ENCODE measurements at places on chromosomes 6 and 20. TPM values are rescaled to one million over a fixed set of nuclear protein-coding genes. Genes with fewer than 3 reads are reported as not detected.

The PPP1R14C gene
- not detected for total RNA-seq

The KCNK15 gene
- not detected for total RNA-seq

The ARFGEF2 gene
- 35.6 TPM for total RNA-seq

The KCNQ5 gene
- not detected for total RNA-seq

The ARMC2 gene
- total RNA-seq, result 3.8 TPM

The SLC39A7 gene
- total RNA-seq, result 71.8 TPM

The TMEM30A gene
- 63.1 TPM for total RNA-seq

The GRM4 gene
- total RNA-seq, result 0.06 TPM

The ENPP3 gene
- total RNA-seq, result 0.05 TPM

The C6orf47 gene
- total RNA-seq, result 17.6 TPM

GRCh38 chr6:166950443-166950821, 5.9 kb downstream of the RNASET2 start:
- H3K27ac ChIP-seq, result no peak overlapping the region
- no peaks in the 10 kb centered on the region for H3K36me3 ChIP-seq
- no peaks in the 10 kb centered on the region for H3K27me3 ChIP-seq
- H3K4me3 ChIP-seq, result no peak overlapping the region

DNA sequence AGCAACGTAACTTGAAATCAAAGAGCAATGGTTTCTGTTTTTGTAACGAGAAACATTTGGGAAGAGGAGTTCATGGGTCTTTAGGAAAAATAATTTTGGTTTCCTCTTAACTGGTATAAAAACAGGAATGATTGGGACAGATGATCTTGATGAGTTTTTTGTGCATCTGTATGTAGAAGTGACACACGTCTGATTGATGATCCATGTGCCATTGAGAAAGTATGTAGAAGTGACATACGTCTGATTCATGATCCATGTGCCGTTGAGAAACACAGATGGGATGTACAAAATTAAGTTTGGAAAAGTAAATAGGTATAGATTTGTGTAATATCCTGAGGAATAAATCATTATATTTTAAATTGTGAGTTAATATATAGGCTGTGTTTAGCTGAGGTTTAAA, 2.1 kb downstream of the KIAA1586 start:
- no peak overlapping the region for H3K27ac ChIP-seq
- H3K4me3 ChIP-seq, result no peak overlapping the region
- no peak for DNase-seq
- no peaks in the 10 kb centered on the region for H3K4me1 ChIP-seq
- no peaks in the 10 kb centered on the region for H3K27me3 ChIP-seq

DNA sequence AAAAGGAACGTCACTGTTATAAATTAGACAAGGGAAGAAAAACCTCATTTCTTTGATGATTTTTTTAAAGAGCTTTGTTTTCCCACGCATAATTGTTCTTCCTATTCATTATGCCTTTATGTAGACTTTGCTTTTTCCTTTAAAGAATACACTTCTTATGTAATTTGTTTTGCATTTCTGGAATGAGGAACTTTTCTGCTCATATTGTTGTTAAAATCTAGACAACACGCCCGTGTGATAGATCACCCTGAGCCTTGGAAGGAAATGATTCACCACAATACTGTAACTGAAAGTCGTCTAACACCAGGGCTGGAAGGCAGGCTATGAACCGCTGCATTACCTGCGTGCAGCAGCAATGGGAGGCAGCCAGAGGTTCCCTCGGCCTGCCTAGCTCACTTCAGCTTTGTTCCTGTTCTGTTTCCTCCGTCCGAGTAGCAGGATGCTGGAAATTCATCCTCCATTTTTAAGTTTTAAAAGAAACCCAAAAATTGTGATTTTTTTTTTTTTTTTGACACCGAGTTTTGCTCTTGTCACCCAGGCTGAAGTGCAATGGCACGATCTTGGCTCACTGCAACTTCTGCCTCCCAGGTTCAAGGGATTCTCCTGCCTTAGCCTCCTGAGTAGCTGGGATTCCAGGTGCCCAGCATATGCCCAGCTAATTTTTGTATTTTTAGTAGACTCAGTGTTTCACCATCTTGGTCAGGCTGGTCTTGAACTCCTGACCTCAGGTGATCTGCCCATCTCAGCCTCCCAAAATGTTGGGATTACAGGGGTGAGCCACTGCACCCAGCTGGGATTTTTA, 49.6 kb upstream of the ZNF217 start:
- H3K27ac ChIP-seq, result no peak overlapping the region
- no peaks in the 10 kb centered on the region for H3K27me3 ChIP-seq
- H3K36me3 ChIP-seq, result no peaks in the 10 kb centered on the region
- 0 out of 2 replicates have a peak, but pooled peaks cover 8% of the 10 kb centered on the region for H3K4me1 ChIP-seq

DNA sequence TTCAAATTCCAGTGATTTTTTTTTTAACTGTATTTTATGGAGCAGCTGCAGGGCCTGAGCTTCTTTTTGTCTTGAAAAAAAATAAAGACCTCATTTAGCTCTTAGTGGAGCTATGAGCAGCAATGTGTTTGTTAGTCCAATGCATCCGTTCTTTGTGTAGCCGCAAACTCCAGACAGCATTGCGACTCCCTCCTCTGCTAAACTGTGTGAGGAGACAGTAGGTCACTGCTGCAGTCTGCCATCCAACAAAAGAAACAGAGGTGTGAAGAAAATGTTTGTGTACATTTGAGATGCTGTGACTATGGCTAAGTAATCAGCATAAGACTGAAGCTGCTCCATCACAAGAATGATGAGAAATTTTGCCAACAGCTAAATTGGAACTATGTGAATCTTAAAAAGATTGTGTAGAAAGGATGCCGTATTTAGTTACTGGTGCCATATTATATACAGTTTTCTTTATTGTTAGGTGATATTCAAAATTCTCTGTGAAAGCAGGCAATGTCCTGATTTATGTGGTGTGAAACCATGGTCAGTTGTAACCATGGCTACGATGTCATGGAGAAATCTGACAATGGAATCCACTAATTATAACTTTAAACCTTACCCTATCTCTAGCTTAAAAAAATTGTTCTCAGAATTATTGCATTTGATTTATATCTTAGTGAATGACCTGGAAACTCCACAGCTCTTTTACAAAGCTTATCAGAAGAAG, 428.8 kb upstream of the EPHA7 start:
- H3K4me3 ChIP-seq, result no peak overlapping the region
- no peaks in the 10 kb centered on the region for H3K27me3 ChIP-seq
- peak; percentile 11 for DNase-seq
- peak overlapping the region; percentile 24 for H3K27ac ChIP-seq

DNA sequence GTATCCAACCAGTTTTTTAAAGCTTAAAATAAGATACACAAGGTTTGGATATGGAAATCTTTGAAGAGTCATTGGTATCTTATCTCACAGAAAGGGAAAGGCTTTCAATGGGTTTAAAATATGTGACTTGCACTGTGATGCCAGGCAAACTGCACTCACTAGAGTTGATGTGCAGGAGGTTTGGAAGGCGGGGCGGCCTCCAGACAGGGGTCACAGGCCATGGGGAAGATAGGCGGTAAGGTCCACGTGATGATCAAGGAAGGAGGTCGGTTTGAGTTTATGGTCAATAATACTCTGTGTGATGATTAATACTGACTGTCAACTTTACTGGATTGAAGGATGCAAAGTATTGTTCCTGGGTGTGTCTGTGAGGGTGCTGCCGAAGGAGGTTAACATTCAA, 9.5 kb upstream of the RAMACL start:
- no peak for DNase-seq
- H3K27ac ChIP-seq, result no peak overlapping the region
- H3K36me3 ChIP-seq, result no peaks in the 10 kb centered on the region
- no peak overlapping the region for H3K4me3 ChIP-seq
- H3K4me1 ChIP-seq, result no peaks in the 10 kb centered on the region
- no peaks in the 10 kb centered on the region for H3K27me3 ChIP-seq

GRCh38 chr20:5522422-5522821, 205.7 kb upstream of the PROKR2 start:
- no peaks in the 10 kb centered on the region for H3K4me1 ChIP-seq
- no peak overlapping the region for H3K27ac ChIP-seq

GRCh38 chr20:17786221-17786718, 86.5 kb downstream of the BANF2 start:
- no peaks in the 10 kb centered on the region for H3K4me1 ChIP-seq
- no peak overlapping the region for H3K4me3 ChIP-seq
- H3K36me3 ChIP-seq, result no peaks in the 10 kb centered on the region
- no peak overlapping the region for H3K27ac ChIP-seq
- H3K27me3 ChIP-seq, result peaks cover 8% of the 10 kb centered on the region

- no peaks in the 10 kb centered on the region for H3K4me1 ChIP-seq
- no peak overlapping the region for H3K27ac ChIP-seq
Observed at GRCh38 chr6:147282566-147282959, 78.3 kb downstream of the STXBP5 start.

DNA sequence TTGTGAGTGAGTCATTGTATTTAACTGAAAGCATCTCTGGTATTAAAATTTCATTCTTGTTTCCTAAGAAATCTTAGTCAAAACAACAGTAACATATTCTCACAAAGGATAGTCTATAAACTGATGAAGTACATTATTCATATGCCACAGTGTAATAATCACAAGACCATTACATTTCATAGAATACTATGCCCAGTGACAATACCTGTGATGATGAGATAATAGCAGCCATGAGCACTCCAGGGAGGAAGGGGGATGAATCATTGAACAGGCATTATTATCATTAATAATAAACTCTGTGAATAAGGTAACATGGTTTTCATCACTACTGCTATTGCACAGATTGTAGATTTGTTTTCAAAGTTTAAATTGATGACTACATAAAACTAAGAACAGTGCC, 667.9 kb downstream of the EPM2A start:
- no peaks in the 10 kb centered on the region for H3K27me3 ChIP-seq
- no peak overlapping the region for H3K27ac ChIP-seq
- no peak overlapping the region for H3K4me3 ChIP-seq
- no peaks in the 10 kb centered on the region for H3K36me3 ChIP-seq
- no peaks in the 10 kb centered on the region for H3K4me1 ChIP-seq

GRCh38 chr6:128932061-128932460, 49.1 kb downstream of the LAMA2 start:
- no peak overlapping the region for H3K4me3 ChIP-seq
- H3K27me3 ChIP-seq, result no peaks in the 10 kb centered on the region
- H3K27ac ChIP-seq, result no peak overlapping the region
- DNase-seq, result no peak

GRCh38 chr6:149354009-149354408, 36.5 kb downstream of the TAB2 start:
- no peaks in the 10 kb centered on the region for H3K36me3 ChIP-seq
- H3K4me1 ChIP-seq, result no peaks in the 10 kb centered on the region
- H3K27me3 ChIP-seq, result no peaks in the 10 kb centered on the region
- no peak overlapping the region for H3K27ac ChIP-seq

- H3K4me1 ChIP-seq, result peaks cover 31% of the 10 kb centered on the region
- H3K27ac ChIP-seq, result 0 out of 2 replicates have a peak overlapping the region, but pooled peaks have one; percentile 9
- no peak overlapping the region for H3K4me3 ChIP-seq
- H3K36me3 ChIP-seq, result no peaks in the 10 kb centered on the region
- no peak for DNase-seq
Observed at GRCh38 chr6:39430446-39430845, 107.9 kb upstream of the KCNK16 start.

- H3K27ac ChIP-seq, result no peak overlapping the region
- no peaks in the 10 kb centered on the region for H3K27me3 ChIP-seq
- peaks cover 15% of the 10 kb centered on the region for H3K4me1 ChIP-seq
Observed at GRCh38 chr6:44463728-44464450, 76.4 kb downstream of the CDC5L start.

- no peak for DNase-seq
- H3K27me3 ChIP-seq, result no peaks in the 10 kb centered on the region
- H3K4me3 ChIP-seq, result no peak overlapping the region
- no peaks in the 10 kb centered on the region for H3K4me1 ChIP-seq
Observed at GRCh38 chr20:12699374-12700228, 309.2 kb upstream of the SPTLC3 start.

- peak; percentile 60 for DNase-seq
- peaks cover 7% of the 10 kb centered on the region for H3K4me1 ChIP-seq
- no peak overlapping the region for H3K27ac ChIP-seq
- no peak overlapping the region for H3K4me3 ChIP-seq
- H3K36me3 ChIP-seq, result no peaks in the 10 kb centered on the region
Observed at GRCh38 chr20:3710703-3711483, 1.5 kb downstream of the SIGLEC1 start.

GRCh38 chr20:48897305-48898010, 24.1 kb upstream of the ARFGEF2 start:
- H3K36me3 ChIP-seq, result no peaks in the 10 kb centered on the region
- no peak overlapping the region for H3K4me3 ChIP-seq
- H3K27me3 ChIP-seq, result no peaks in the 10 kb centered on the region
- peak; percentile 67 for DNase-seq
- H3K27ac ChIP-seq, result peak overlapping the region; percentile 40

GRCh38 chr20:4833074-4833728, 111.5 kb downstream of the PRND start:
- DNase-seq, result peak; percentile 45
- H3K36me3 ChIP-seq, result no peaks in the 10 kb centered on the region
- H3K27ac ChIP-seq, result no peak overlapping the region
- no peak overlapping the region for H3K4me3 ChIP-seq

- no peak overlapping the region for H3K4me3 ChIP-seq
- peaks cover 7% of the 10 kb centered on the region for H3K36me3 ChIP-seq
- no peak for DNase-seq
- no peak overlapping the region for H3K27ac ChIP-seq
- no peaks in the 10 kb centered on the region for H3K4me1 ChIP-seq
- no peaks in the 10 kb centered on the region for H3K27me3 ChIP-seq
Observed at GRCh38 chr6:118476551-118476950, 71.5 kb upstream of the PLN start.

Measured in SJCRH30 (cell line).